ENCODE measurements at places on chromosomes 13 and 19.

DNA sequence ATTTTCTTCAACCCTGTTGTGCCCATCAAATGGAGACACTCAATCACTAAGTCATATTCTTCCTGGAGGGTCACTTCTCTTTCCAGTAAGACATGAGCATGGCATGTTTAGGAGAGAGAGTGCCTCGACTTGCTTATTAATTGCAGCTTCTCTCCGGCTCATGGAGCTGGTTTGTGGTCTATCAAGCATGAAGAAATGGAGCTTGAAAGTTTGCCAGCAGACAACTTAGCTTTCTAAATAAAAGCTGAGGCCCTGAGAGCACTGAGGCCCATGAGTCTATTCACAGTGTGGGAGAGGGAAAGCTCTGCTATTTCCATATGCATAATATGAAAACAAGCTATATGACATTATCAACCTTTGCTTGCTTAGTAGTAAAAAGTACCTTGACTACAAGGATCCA, 378.5 kb downstream of the FGF9 start:
- no peak for DNase-seq

- no peak for DNase-seq
Measured at GRCh38 chr13:109817591-109818535, 31.5 kb upstream of the IRS2 start.

DNA sequence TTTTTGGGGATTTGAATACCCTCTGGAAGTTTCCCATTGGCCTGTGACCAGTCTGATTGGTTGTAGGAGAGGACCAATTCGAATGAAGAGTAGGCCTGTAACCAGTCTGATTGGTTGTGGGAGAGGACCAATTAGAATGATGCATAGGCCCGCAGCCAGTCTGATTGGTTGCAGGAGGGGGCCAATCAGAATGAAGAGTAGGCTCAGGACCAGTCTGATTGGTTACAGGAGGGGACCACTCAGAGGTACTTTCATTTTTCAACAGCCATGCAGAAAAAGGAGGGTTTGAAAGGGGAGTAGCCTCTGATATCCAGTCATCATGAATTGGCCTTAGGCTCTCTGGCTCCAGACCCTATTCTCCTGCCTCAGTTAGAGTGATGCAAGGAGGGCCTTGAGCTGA, 30.4 kb upstream of the SLC1A5 start:
- no peak for DNase-seq

DNA sequence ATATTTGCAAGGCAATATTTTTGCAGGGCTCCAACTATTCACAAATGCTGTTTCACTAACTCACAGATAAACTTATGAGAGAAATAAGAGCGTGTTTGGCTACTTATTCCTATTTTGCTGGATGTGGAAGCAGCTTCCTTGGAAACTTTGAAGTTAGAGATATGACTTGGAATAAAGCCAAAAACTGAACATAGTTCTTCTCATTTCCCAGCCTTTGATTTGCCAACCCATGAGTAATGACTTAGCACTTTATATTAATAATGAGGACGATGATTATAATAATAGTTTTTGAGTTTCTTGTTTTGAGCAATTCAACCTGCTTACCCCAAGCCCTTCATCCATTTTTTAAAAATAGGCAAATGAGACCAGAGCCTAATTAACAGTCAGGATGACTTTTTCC, 47.7 kb downstream of the SLC10A2 start:
- no peak for DNase-seq

DNA sequence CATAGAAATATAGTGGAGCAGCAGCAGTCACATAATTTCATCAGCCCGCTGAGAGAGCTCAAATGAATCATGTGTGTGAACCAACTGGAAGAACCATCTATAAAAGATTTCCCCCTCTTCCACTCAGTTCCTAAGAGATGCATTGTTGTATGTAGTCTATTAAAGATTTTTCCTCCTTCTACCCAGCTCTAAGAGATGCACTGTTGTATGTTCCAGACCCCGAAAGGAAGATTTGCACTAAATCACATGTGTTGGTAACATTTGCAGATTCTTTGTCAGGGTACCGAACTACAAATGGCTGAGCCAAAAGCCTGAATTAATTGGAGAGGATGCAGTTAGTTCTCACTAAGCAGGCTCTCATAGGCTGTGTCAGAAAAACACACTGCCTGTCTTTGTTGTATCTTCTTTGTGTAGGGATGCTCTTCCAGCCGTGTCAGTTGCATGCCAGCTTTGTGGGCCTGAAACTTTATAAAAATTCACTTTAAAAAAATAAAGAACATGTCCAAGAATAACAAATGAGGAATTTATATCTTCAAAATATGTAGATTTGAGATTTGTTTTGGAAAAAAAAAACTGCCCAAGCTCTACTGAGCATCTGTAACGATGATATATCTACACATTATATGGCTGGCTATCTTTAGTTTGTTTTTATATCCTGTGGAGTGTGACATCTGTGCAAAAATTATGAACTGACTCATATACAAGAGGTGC, 223.1 kb downstream of the MZT1 start:
- peak; percentile 8 for DNase-seq
